ENCODE measurements at places on chromosomes 7 and 10. TPM values are rescaled to one million over a fixed set of nuclear protein-coding genes. Genes with fewer than 3 reads are reported as not detected.
A peak's percentile ranks its signal among the peaks of the same experiment; 100 is the strongest.

GRCh38 chr10:63829573-63830149, 308.5 kb downstream of the REEP3 start:
- no peak for DNase-seq

- no peak for DNase-seq
Measured at GRCh38 chr7:86785641-86786040, 141.9 kb downstream of the GRM3 start.

- no peak for DNase-seq
Measured at GRCh38 chr10:62550173-62550572, 176.0 kb downstream of the ZNF365 start.

PNLIP gene
- total RNA-seq: not detected

- no peak for DNase-seq
Measured at GRCh38 chr7:3138997-3139396, 95.3 kb upstream of the CARD11 start.

APBB1IP gene
- total RNA-seq: 68.0 TPM

GRCh38 chr7:44965441-44965903, 13.3 kb downstream of the MYO1G start:
- no peak for DNase-seq

TMEM176A gene
- not detected for total RNA-seq

- no peak for DNase-seq
Measured at GRCh38 chr10:5529702-5530411, 5.1 kb downstream of the CALML3 start.

DNA sequence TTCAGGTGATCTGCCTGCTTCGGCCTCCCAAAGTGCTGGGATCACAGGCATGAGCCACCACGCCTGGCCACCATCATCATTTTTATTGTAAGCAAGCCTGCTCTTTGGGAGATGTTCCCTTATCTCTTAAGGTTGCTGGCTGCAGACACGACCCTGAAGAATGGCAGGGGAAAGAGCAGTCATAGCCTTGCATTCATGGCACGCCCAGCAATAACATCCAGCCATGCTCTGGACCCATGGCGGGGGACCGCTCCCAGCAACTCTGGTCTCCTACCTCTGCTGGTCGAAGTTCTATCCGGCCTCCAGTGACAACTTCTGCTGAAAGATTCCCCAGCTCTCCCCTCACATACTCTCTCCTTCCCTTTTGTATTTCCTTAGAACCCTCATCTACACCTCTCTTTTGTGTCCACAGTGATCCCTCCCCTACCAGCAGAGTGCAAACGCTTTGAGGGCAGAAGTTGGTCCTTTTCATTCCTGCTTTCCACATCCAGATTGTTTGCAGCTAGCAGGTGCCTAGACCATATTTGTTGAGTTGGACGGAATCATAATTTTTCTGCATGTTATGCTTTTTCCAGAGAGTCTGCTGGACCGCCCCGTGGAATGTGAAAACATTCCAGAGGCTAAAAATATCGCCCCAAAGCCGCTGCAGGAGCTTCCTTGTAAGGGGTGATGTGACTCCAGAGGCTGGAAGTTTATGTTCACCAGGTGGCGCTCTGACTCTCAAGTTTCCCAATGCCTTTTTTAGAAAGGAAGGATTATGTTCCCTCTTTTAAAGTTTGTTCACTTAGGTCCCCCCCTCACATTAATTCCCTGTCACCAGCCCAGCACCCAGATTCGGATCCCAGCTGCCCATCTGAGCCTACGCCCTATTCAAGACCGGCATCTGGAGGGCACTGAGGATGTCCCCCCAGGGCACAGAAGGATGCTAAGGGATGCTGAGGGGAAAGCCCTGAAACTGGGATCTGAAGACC, 4.3 kb upstream of the MARVELD1 start:
- DNase-seq: no peak

GRCh38 chr10:57225920-57226319, 864.9 kb upstream of the ZWINT start:
- DNase-seq: no peak

DNA sequence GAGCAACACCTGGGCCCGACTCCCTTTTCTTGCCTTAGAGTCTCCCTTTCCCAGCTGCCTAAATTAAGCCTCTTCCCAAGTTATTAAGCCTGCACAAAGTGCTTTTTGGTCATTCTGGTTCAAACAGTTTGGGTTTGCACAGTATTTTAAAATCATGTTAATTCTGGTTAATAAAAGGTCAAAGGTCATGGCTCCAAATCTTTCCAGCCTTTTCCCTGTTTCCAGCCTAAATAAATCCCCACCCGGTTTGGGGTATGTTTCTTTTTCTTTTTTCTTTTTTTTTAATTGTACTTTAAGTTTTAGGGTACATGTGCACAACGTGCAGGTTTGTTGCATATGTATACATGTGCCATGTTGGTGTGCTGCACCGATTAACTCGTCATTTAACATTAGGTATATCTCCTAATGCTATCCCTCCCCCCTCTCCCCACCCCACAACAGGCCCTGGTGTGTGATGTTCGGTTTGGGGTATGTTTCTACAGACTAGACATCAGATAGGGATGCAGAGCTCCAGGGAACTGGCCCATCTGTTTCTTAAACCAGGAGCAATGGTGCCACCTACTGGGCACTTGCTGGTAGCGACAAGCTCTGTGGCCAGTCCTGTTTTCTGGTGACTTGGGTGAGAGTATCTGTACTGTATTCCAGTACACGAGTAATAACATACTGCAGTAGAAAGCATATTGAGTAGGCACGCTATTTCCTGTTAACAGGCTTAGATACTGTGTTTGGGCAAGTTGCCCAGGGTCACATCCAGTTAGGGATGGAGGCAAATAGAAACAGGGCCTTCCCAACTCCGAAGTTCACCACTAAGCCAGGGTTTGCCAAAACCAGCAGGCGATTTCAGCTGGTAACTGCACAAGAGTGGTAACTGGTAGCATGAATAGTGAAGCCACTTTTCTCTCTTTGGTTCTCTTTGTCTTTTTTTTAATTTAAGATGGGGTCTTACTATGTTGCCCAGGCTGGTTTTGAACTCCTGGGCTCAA, 60.6 kb upstream of the TRIM8 start:
- peak; percentile 75 for DNase-seq

DNAJB9 gene
- 7.9 TPM for total RNA-seq

RTKN2 gene
- 1.1 TPM for total RNA-seq

- DNase-seq: no peak
Measured at GRCh38 chr7:100865372-100865911, 1.7 kb upstream of the TRIP6 start.

DNA sequence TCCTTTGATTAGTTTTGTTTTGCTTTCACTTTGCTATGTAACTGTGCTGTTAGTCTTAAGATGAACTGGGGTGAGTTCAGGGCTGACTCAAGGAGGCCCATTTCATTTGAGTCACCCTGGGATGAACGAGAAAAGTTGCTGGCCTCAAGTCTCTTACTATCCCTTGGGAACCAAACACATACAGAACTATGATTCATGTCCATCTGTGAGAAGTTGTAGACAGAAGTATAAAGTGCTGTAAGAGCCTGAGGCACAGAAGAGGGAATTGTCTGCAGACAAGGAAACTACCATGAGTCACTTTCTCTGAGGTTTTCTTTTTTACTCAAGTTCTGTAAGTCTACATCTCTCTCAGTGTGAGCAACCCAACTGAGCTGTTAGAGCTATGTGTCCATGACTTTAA, 179.8 kb upstream of the CSTF2T start:
- DNase-seq: peak; percentile 2

DNA sequence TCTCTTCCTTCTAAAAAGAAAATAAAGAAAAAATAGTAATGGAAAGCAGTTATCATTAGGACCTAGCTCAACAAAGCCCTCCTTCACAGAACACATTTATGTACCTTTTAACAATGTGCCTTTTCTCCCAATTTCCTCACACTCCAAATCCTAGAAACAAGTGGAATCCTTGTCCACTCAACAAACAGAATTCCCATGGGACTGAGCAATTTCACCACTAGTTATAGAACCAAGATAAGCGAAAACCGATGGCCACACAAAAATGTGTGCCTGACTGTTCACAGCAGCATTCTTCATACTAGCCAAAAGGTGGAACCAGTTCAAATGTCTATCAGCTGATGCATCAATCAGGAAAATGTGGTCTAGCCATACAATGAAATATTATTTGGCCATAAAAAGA, 17.3 kb downstream of the DCLRE1C start:
- no peak for DNase-seq

OR2A1 gene
- total RNA-seq: not detected

- no peak for DNase-seq
Measured at GRCh38 chr10:78907551-78908211, 161.1 kb upstream of the ZMIZ1 start.

TRIM73 gene
- total RNA-seq: 1.5 TPM

CHCHD1 gene
- total RNA-seq: 38.6 TPM

FGL2 gene
- 1.4 TPM for total RNA-seq

DNA sequence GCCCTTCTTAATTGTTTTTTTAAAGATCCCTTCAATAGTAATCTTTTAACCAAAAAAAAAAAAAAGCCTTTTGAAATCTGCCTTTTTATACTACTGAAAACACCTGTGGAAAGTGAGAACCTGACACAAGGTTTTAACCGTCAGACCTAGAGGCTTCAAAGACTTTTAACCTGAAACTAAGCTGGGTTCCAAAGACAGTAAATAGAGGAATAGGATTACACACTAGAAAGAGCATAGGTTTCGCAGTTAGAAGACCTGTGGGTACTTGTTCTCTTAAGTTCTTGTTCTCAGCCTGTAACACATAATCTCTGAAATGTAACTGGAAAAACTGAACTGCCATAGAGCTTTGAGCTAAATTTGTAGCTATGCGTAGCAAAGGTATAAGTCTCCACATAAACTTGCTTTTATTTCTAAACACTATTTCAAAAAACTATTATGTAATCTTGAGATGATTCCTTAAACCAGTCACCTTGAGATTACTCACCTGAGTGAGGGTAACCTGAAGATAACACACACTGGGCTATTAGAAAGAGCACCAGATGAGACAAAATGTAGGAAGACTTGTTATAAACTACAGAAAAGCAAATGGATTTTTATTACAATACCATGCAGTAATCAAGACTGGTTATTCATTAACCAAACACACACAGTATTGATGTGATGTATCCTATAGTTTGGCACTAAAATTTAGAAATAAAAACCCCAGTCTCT, 196.6 kb upstream of the FRMD4A start:
- no peak for DNase-seq

- DNase-seq: no peak
Measured at GRCh38 chr7:99373091-99374066, 1.2 kb upstream of the ARPC1B start.

- no peak for DNase-seq
Measured at GRCh38 chr7:104791080-104791479, 222.9 kb upstream of the KMT2E start.

HTR7 gene
- not detected for total RNA-seq

DNA sequence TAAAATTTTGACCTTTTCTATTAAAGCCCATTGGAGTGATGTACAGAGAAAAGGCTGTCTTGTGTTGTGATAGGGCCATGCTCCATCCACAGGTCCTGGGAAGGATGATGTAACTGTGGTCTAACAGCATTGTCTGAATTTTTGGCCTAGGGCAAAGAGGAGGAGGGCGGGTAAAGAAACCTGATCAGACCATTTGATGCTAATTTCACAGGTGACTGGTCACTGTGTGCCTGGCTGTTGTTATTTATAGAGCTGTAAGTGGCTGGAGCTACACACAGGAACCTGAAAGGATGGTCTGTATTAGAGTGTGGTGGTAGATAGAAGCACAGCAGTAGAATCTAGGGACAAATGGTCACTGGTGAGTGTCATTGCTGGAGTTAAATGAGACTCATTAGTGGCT, 182.1 kb downstream of the AUTS2 start:
- DNase-seq: no peak

DNA sequence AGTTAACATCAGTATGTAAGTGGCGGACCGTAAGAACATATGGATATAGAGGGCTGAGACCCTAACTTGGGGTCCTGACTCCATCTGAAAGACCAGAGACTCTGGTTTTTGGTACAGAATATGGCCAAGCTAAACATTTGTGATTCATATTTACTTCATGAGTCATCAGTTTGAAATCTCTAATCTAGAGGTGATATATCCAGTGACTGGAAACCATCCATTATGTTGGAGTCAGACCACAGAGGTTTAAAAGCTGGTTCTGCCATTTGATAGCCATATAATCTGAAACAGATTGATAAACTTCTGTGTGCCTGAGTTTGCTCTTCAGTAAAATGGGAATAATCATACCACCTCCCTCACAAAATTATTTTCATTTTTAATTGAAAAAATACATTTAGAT, 505.3 kb downstream of the SORCS3 start:
- no peak for DNase-seq

GRCh38 chr10:26550774-26551526, 112.8 kb downstream of the APBB1IP start:
- no peak for DNase-seq

DNA sequence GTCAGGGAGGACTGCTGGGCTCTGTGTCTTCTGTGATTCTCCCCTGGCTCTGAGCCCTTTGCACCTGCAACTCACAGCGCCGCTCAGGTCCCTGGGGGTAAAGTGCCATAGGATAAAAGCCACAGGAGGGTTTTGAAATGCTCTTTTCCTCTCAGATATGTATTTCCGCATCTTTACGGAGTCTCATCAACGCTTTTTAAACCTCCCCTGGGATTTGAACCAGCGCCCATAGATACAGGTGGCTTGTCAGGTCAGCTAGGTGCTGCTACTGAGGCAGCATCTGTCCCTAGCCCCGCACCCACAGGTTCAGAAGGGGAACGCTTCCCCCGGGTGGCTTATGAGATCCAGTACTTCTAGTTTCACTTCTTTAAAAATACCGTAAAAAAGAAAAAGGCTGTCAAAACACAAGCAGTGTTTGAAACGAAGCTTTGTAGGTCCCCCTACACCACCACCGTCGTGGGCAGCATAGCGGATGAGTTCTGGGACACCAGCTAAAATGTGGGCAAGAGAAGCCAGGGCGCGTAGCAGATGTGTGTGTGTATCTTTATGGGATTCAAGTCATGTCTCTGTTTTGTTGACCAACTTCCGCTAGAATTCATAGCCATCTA, 173.5 kb downstream of the CUX1 start:
- peak; percentile 22 for DNase-seq

DNA sequence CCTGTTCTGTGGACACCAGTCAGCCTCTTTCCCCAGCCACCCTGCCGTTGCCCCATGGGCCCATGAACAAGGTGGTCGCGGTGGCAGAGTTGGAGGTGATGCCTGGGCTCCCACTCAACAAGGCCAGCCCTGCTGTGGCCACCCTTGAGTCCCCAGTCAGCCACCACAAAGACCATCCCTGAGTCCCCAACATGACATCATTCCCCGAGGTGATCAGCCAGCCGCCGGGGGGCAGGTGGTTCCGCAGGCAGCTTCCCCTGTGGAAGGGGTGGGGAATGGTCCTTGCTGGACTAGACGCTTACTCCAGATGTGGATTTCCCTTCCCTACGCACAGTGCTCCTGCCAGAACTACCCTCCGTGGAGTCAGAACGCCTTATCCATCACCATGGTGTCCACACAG, 271.7 kb downstream of the PTPRN2 start:
- no peak for DNase-seq

- no peak for DNase-seq
Measured at GRCh38 chr10:78263521-78263988, 229.9 kb downstream of the RPS24 start.

- no peak for DNase-seq
Measured at GRCh38 chr7:152424348-152425108, 11.3 kb downstream of the KMT2C start.

AQP1 gene
- total RNA-seq: 0.10 TPM
